ENCODE measurements at places on chromosomes 5 and 9.

DNA sequence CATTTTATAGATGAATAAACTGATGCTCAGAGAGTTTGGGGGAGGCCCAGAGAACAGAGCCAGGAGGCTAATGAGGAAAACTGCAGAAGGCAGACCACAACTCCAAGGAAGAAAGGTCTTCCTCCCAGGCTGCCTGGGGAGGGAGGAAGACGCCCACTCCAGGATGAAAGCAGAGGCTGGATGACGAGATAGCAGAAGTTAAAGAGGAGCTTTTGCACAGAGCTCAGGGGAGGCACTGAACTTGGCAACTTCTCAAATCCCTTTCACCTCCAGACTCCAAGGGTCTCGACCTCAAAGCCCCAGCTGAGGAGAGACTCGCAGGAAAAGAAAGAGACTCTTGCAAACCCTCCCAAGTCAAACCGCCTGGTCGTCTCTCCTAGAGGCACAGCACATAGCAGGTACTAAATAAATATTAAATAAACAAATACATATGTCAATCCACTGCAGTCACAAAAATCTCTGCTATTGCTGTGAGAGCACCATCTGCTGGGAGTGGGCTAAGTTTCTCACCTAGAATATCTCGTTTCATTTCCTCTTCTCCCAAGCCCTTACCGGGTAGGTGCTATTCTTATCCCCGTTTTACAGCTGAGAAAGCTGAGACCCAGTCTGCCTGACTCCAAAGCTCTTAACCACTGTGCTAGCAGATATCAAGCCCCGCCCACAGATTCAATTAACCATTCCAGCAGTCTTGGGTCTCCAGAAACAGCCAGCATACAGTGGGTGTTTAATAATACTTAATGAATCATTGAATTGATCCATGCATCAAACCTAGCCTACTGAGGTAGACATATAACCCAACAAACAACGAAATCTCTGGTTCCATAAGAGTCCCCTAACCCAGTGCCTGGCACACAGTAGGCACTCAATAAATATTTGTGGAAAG is 97.8 kb upstream of the HAND1 start:
- DNase-seq = no peak

DNA sequence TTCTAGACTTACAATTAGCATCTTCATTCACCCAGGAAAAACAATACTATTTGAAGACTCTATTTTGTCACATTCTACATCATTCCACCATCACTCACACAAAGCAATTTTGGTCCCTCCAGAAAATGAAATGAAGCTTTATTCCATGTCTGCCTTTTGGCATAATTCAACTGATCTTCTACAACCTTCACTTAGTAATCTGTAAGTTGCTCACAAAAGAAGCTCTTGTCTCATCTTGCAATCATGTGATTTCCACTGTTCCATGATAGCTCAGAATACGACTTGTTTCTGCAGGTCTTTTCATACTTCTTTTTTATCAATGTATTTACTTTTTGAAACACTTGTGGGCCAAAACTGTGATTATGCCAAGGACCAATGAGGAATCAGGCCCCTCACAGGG is 261.9 kb upstream of the NR4A3 start:
- DNase-seq = no peak

DNA sequence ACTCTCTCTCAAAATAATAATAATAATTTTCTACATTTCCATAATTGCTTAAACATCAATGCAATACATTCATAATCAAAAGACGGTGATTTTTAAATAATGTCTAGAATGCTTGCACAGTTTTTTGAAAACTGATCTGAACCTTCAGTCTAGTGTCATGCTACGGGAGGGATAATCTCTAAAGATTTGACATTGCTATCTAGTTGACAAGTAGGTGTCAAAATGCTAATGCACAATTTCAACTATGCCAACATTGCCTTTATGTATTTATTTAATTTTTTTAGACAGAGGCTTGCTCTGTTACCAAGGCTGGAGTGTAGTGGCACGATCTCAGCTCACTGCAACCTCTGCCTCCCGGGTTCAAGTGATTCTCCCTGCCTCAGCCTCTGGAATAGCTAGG is 16.0 kb upstream of the PCAT7 start:
- no peak for DNase-seq

- no peak for DNase-seq
These were observed 88.8 kb upstream of the CTNNA1 start for GRCh38 chr5:138664276-138664943.

- no peak for DNase-seq
These were observed 44.3 kb downstream of the TMEM252 start for GRCh38 chr9:68496356-68496755.

DNA sequence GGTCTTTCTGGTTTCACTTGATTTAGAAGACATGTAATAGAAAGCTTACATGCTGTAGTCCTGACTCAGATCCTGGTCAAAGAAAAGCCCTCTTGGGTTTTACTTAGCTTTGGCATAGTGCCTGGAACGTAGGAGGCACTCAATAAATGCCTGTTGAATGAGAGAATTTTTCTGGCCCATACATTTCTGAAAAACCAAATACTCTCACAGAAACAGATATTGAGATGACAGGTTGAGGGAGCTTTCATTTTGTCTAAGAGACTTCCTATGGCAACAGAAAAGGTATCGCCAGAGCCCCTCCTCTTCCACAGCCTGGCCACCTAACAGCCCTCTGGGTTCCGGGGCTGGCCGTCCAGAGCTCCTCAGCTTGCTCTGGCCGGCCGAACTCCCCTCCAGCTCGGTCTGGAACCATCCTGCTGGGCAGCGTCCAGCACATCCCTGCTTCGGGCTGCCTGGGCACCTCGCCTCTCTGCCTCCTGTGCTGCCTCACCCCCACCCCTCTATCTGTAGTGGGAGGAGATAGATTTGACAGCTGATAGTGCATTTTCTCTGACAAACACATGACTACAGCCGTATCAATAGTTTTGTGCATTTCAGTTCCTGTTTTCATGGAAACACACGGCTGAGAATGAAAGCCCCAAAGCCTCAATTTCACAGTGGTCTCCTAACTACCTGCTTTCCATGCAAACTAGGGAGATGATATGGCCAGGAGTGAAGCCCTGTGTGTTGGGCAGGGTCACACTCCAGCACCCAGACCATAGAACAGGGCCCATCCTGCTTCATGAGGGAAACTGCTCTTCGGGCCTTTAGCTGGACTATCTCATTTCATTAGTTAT is 1.1 kb downstream of the IL4 start:
- no peak for DNase-seq

GRCh38 chr9:100474082-100474923 is 1.4 kb downstream of the TMEFF1 start:
- peak; percentile 21 for DNase-seq

- DNase-seq = no peak
These were observed 125.1 kb downstream of the LIFR start for GRCh38 chr5:38431242-38431853.

DNA sequence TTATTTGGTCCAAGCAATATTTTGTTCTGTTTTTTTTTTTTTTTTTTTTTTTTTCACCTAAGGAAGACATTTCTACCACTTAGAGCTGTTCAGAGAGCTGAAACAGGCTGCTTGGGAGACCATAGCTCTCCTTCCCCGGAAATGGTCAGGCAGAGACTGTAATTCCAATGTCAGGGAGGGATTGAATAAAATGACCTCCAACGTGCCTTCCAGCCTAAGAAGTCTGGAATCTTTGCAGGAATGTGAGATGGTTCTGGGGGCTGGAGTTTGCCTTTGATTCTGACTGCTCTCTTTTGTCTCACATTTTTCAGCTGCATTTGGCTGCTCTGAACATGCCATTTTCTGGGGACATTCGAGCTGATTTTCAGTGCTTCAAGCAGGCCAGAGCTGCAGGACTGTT is 38.3 kb upstream of the TGFBR1 start:
- DNase-seq = no peak

DNA sequence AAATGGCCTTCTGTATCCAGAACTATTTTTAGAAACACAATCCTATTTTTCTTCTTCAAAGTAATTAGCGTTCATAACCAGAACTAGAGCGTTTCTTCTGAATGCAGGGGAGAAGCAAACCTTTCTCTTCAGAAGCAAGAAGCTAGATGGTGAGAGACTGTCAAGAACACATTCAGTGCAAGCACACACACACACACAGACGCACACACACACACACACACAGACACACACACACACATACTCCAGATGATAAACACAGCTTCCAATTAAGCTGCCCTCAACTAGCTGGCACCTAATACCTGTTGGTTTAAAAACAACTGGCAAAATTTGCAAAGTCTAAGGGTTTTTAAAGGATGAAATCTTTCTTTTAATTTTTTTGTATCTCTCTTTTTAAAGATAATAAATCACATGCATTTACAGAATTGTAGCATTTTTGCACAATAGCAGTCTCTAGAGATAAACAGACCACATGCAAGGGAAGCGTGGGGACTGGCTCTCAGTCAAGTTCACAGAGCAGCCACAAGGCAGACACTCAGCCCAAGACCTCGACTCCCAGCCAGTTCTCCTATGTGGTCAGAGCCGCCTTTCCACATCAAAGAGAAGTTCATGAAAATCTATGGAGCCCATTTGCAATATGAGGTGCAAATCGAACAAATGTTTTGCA is 138.5 kb downstream of the TTLL11 start:
- DNase-seq = no peak

GRCh38 chr9:73775757-73776156 is 624.1 kb downstream of the ANXA1 start:
- DNase-seq = no peak

- no peak for DNase-seq
These were observed 810.4 kb upstream of the GRAMD2B start for GRCh38 chr5:125612776-125613175.

GRCh38 chr5:14463629-14464028 is 118.0 kb upstream of the OTULINL start:
- DNase-seq = peak; percentile 67

DNA sequence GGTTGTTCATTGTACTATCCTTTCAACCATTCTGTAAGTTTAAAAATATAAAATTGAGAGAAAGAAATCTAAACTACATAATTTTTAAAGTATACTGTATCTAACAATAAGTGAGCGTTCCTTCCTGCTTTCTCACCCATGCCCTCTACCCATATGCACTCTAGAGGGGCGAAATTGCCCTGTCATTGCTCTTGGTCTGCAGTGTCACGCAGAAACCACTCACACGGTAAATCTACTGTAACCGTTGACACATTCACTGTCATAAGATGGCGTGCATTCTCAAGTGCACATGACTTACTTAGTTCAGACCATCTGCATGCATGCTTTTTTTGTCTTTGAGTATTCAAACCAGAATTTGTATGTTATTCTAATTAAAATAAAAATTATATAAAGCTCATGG is 55.7 kb upstream of the NIPBL start:
- no peak for DNase-seq

GRCh38 chr9:93814077-93814956 is 140.8 kb downstream of the BARX1 start:
- DNase-seq = no peak

- DNase-seq = no peak
These were observed 3.0 kb upstream of the AUH start for GRCh38 chr9:91364702-91365101.
